Activated CD4-positive, alpha-beta T cell treated with anti-CD3 and anti-CD28 coated beads, Interleukin-2, Interleukin-4, amounts not matched to agents 100 ng/mL and 50 ng/mL, durations not matched to agents 16 hours and 8 hours (primary cell): ENCODE measurements at places on chromosomes 2 and 18.

- DNase-seq, result no peak
These were observed 61.5 kb downstream of the TNFRSF11A start for GRCh38 chr18:62386601-62387000.

GRCh38 chr2:54336977-54337255 lies 80.9 kb upstream of the TSPYL6 start:
- DNase-seq, result no peak

- no peak for DNase-seq
These were observed 11.0 kb downstream of the CDH7 start for GRCh38 chr18:65761636-65762295.

DNA sequence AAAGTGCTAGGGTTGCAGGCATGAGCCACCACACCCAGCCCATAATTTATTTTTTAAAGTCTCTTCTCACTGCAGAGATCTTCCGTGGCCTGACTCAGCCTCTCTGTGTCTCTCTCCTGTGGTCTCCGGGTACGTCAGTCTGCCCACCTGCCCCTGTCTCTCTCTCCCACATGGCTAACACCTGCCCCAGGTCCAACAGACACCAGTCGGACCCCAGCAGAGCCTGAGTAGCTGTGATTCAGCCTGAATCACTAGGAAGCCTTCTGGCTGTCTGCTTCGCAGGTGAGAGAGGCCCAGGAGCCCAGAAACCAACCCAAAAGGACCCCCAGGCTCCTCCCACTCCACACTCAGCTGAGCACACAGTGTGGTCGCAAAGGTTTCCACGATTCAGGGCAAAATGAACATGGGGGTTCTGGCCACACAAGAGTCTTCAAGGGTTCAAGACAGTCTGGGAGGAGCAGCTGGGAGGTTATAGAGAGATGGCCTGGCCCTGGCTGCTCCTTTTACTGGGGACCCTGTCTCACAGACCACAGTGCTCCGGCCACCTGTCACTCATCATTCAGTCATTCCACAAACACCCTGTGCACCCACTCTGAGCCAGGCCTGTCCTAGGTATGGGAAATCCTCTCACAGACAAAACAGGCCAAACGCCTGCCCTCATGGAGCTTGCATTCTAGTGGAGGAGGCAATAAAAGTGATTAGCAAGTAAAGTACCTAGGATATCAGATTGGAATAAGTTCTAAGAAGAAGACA lies 8.6 kb downstream of the RUFY4 start:
- no peak for DNase-seq

GRCh38 chr2:111100765-111101162 lies 19.9 kb upstream of the BCL2L11 start:
- DNase-seq, result peak; percentile 85

GRCh38 chr2:151688719-151689118 lies 45.6 kb downstream of the NEB start:
- no peak for DNase-seq

GRCh38 chr2:17373741-17374140 lies 144.5 kb downstream of the RAD51AP2 start:
- no peak for DNase-seq

DNA sequence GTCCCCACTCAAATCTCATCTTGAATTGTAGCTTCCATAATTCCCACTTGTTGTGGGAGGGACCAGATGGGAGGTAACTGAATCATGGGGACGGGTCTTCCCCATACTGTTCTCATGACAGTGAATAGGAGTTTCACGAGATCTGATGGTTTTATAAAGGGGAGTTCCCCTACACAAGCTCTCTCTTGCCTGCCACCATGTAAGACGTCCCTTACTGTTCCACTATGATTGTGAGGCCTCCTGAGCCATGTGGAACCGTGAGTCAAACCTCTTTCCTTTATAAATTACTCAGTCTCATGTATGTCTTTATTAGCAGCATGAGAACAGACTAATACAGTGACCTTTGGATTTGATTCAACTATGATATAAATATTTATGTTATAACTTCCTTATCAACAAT lies 78.0 kb downstream of the CYRIA start:
- DNase-seq, result no peak

DNA sequence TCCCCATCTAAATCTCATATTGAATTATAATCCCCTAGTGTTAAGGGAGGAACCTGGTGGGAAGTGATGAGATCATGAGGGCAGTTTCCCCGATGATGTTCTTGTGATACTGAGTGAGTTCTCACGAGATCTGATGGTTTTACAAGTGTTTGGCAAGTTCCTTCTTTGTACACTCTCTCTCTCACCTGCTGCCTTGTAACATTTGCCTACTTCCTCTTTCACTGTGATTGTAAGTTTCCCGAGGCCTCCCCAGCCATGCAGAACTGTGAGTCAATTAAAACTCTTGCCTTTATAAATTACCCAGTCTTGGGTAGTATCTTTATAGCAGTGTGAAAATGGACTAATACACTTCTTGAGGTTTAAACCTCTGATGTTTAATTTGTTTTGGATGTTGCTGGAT lies 177.5 kb downstream of the CD8B2 start:
- no peak for DNase-seq

- DNase-seq, result no peak
These were observed 1606.4 kb upstream of the ACVR2A start for GRCh38 chr2:146238254-146238966.

DNA sequence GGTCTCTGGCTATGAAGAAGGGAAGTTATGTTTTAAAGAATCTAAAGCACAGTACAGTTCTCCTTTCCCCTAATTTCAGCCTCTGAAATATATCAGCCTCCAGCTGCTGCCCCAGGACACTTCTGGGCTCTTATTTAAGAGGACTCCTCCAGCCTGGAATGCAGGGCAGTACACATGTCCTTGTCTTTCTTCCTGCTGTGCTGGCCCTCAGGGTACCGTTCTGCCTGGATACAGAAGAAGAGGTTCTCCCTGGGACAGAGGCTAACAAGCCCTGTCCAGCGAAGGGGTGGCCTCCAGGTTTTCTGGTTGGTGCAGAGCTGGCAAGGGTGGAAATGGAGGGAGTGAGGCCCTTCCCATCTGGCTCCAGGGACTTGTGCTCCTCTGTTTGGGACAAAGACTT lies 22.1 kb downstream of the MLPH start:
- no peak for DNase-seq

DNA sequence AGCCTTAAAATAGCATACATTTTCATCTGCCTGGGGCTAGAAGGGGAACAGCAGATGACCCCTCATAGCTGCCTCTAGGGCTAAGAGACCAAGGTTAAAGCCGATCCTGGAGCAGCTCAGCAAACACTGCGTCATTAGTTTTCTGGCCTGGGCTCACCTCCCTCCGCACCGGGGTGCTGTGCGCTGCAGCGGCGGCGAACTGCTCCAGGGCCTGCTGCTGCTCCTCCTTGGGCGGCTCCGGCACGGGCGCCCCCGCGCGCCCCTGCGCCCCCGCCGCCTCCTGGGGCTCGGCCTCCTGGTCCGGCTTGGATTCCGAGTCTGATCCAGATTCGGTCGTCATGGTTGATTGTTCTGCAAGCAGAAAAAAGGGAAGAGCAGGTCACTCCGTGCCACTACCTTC lies 55.0 kb downstream of the EPB41L3 start:
- DNase-seq, result no peak

DNA sequence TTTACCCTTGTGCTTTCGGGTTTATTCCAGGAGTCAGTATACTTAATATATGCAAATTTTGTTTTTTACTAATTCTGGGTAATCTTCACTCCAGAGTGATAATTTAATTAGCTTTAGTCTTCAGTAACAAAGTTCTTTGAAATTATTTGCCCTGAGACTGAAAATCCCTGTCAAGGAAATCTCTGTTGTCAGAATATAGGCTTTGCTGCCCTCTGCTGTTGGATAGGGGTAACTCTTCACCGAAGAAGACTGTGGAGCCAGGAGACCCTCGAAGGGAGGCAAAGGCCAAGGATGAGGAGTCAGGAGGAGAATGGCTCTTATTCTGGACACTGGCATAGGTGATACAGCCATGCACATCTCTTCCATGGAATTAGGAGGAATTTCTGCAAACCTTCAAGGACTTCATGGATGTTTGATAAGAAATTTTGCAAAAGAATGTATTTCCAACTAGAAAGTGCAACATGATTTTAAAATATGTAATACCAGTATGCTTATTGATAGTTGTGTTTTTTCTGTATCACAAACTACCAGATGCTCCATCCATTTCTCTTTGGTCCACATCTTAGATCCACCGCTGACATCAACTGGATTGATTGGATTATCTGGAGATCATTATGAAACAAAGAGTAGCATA lies 182.3 kb downstream of the RDH14 start:
- peak; percentile 34 for DNase-seq

GRCh38 chr2:179435000-179435399 lies 170.4 kb upstream of the SESTD1 start:
- no peak for DNase-seq

GRCh38 chr18:54323970-54324369 lies 33.7 kb downstream of the STARD6 start:
- no peak for DNase-seq

DNA sequence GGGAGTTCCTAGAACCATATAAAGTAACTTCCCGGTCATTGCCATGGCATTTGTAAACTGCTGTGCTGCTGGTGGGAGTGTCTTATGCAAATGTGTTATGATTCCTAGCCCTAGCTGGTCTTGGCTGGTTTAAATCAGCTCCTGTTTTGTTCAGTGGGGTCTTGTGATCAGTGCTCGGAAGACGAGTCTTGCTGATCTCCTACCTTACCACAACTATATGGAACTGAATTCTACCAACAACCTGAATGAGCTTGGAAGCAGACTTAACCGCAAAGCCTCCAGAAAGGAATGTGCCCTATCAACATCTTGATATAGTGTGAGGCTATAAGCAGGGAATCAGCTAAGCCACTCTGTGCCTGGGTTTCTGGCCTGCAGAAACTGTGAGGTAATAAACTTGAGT lies 33.5 kb downstream of the POLE4 start:
- DNase-seq, result no peak

DNA sequence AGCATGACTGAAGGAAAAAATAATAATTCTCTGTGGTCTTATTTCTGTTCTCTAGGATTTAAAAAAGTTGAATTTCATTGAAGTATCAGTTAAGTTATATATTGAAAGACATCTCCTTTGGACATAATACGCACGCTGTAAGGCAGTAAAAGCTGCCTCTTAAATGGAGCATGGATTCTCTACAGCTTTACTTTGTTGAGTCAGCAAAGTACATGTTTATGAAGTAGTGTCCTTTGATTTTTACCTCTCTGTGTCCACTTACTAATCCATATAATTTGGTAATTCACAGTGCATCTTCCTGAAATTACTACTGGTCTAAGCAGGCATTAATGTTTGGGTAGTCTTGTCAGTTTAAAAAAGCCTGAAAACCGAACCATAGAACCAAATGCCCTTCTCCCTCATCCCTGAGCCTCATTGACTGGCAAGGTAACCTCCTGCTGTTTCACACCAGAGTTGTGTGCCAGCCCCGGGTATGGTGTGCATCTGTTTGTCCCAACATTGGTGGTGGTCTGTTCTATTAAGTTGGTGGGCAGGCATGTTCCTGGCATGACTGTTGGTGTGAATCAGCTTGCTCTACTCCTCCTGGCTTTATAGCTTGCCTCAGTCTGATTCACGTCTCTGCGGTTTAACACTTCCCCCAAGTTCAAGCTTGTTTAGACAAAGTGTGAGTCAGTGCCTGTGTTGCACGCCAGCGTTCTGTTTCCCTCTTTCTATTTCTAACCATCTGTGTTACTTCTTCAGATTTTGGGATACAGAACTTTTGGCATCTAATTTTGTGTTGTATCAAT lies 71.0 kb upstream of the ITM2C start:
- peak; percentile 93 for DNase-seq

DNA sequence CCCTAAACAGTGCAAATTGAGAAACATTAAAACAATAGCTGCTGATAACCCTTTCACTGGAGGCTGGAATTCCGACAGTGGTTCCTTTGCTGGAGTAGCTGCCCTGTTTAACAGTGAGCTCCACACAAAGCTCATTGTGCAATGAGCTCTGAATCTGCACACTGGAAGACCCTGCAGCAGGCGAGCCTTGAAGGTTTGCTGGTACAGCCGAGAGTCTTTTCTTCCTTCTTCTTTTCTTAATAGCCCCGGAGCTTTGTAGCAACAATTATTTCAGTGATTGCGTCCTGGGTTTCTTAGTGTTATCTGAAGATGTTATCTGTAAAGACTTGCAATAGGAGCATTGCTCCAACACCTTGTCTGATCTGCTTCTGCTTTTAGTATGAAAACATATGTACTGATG lies 50.8 kb upstream of the CXCR4 start:
- no peak for DNase-seq

DNA sequence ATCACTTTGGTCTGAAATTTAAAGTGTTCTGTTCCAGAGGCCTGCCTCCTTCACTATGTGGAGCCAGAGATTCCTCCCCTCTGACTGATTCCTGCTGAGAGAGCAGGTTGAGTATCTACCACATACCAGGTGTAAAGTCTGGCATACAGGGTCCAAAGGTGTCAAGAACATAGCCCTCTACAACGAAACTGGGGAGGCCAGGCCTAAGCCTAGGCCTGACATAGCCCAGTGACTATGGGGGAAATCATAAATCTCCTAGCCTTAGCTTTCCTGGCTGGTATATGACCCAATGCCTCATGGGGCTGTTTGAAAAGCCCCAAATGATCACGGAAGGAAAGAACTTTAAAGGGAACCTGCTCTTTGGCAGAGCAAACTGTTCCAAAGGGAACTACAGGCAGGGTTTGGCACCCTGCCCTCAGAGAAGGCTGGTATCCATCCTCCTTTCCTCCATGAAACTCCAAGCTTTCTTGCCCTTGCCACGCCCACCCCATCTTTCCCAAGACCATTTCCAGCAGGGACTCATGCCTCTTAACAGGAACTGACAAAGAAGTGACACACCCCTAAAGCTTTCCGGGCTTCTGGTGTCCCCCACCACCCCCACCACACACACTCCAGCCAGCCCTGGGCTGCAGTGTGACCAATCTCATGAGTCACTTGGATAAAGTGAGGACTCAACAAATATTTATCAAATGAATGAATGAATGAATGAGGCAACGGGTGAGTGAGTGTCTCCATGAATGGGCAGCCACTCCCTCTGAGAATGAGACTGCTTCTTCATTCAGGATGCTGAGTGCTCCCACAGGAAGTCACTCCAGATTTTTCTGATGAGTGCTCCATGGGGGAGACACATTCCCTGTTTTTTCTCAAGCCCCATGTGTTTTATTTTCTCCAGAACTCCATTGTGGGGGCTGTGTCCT lies 114.5 kb upstream of the STPG4 start:
- no peak for DNase-seq

DNA sequence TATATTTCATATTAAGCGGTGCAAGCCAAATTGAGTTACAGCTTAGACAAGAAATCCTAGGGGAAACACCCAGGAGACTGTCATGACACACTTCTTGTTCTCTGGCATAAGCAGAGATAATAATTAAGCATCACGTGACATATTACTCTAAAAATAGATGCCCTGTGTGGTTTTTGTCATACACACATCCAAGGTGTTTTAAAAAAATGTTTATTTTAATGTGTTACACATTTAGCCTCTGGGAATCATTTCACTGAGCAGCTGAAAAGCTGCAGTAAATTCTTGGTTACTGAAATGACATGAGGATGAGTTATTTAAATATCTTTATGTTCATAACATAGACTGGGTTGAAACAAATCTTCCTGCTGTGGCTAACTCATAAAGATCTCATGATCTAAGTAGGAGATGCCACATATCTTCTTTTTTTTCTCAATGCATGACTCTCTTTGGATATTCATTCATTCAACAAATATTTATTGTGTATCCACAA lies 38.0 kb upstream of the ERMN start:
- no peak for DNase-seq
